ENCODE measurements at places on chromosomes 3 and 15.

GRCh38 chr15:75531041-75531450 lies 48.1 kb downstream of the PTPN9 start:
- DNase-seq: no peak

- no peak for DNase-seq
Measured at GRCh38 chr3:49873623-49874022, 3.9 kb upstream of the CAMKV start.

GRCh38 chr15:39583596-39584265 lies 2.9 kb downstream of the THBS1 start:
- peak; percentile 49 for DNase-seq

GRCh38 chr15:61393949-61394348 lies 164.8 kb upstream of the RORA start:
- peak; percentile 16 for DNase-seq

DNA sequence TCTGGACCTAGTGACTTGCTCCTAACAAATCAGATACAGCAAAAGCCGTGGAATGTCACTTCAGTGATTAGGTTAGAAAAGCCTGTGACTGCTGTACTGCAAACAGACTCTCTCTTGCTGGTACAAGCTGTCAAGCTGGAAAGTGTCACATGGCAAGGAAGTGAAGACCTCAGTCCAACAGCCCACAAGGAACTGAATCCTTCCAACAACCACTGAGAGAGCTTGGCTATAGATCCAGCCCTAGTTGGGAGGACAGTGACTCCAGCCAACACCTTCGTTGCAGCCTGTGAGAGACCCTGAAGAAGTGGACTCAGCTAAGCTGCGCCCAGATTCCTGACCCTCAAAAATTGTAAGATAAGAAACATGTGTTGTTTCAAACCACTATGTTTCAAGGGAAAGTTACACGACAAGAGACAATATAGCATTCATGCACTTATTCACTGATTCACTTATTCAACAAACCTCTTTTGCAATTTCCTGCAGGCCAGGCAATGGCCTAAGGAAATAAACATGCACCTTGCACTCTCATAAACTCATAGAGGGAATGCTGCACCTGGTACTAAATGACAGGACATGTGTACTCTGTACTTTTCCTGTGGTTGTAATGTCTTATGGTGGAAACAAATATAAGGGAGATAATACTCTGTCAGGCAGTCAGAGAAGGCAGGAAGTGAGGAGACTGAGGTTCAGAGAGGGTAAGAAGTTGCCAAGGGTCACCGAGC lies 142.9 kb downstream of the CADPS start:
- no peak for DNase-seq

- no peak for DNase-seq
Measured at GRCh38 chr3:171088496-171088895, 62.0 kb upstream of the SLC2A2 start.

DNA sequence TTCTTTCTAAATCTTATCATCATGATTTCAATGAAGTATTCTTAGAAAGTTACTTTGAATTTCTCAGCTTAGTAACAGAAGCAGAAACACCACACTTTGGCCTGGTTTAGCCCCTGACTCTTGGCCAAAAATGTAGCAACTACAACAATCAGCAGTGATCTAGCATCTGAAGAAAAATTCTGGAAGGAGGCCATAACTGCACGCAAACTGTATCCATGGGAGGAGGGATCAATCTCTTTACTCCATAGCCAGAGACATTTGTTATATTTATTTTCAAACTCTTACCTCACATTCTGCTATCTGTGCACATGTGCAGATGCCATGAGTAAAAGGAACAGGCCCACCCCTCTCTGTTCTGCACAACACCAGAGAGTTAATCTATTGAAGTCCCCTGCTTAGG lies 251.0 kb upstream of the P2RY1 start:
- DNase-seq: no peak

GRCh38 chr15:32765236-32765635 lies 47.4 kb downstream of the GREM1 start:
- no peak for DNase-seq

- DNase-seq: no peak
Measured at GRCh38 chr3:133130168-133130567, 92.0 kb downstream of the TMEM108 start.

DNA sequence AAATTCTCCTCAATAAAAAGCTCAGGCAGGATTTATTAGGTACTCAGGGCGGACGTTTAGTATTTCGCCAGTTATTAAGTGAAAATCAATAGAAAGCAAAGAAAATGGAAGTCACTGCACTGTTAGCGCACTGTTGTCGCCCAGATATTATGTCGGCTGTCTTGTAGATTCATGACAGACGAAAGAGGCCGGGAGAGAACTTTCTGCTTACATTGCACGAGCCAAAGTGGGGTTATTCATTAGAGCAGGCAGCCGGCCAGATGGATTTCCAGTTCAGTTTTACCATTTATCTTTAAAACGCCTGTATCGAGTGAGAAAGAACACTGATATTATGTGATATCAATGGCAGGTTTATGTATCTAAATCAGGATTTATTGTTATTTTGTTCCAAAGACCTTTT lies 866.0 kb upstream of the NR2F2 start:
- no peak for DNase-seq

GRCh38 chr3:14486460-14486859 lies 53.7 kb downstream of the GRIP2 start:
- DNase-seq: no peak

DNA sequence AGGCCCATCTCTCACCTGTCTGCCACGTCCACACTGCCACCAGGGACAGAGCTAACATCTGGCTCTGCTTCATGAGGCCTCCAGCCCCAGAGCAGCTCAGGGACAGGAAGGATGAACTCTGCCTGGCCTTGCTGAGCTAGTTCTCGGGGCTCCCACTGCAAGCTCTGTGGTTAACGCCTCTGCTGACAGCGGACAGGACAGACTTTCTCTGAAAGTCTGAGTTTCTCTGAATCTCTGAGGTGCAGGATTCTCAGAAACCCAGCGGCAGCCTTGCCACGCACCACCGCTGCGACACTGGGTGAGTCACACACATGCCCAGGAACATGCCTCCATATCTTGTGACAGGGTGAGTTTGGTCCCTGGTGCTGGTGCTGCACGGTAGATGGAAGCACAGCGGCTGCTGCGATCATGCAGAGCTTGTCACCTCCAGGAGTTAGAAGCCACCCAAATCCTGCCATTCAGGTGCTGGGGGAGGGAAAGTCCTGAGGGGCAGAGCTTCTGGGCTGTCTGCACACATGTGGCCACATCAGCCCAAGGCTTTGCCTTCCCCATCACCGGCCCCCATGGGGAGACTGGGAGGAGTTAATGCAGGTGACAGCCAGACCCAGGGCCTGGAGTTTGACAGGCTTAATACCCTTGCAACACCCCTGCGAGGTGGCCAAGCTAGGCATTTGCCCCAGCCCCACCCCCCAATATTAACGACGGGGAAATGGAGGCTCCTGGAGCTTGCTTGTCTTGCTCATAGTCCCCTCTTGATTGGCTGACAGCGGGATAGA lies 267.0 kb downstream of the PLCL2 start:
- DNase-seq: peak; percentile 89

- DNase-seq: peak; percentile 10
Measured at GRCh38 chr15:78207641-78208340, 26.6 kb downstream of the ACSBG1 start.

- no peak for DNase-seq
Measured at GRCh38 chr3:99866261-99866761, 48.6 kb downstream of the CMSS1 start.

DNA sequence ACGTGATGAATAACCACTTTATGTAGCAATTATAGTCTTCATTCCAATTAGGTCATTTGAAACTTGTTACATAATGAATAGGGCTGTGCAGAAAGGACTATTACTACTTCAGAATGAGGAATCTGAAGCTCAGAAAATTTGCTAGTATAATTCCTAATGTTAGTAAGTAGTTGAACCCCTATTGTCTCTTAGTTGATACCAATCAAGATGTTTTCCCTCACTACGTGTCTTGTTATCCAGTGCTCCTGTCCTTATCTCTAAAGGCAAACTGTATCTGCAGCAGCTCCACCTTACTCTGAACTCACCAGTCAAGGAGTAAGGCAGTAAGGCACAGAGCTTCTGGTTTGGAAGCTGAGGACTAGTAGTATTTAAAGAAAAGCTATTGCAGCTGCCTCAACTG lies 32.0 kb downstream of the RAB11A start:
- DNase-seq: no peak

GRCh38 chr3:42516443-42516842 lies 14.0 kb downstream of the VIPR1 start:
- no peak for DNase-seq

DNA sequence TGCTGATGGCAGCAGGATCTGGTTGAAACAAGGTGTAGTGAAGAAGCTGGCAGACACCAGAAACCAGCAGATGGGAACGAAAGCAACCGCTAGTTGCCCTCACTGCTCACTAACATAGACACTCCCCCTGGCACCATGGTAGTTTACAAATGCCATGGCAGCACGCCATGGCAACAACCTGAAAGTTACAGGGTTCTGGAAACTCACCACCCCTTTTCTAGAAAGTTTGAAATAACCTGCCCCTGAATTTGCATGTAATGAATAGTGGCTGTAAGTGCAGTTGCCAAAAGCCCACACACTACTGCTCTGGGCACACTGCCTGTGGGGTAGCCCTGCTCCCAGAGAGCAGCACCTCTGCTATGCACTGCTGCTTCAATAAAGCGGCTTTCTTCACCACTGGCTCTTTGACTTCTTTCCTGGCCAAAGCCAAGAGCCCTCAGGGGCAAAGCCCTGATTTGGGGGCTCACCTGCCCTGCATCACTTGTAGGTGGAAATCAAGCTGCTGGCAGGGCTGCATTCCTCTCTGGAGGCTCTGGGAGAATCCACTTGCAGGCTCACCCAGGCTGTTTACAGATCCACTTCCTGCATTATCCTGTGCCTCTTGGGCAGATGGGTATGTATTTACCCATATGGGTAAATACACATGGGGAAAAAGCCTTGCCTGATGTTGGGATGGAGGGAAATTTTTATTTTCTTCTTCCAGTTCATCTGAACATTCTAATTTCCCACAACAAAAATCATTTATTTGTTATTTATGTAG lies 2.0 kb upstream of the GP9 start:
- no peak for DNase-seq

DNA sequence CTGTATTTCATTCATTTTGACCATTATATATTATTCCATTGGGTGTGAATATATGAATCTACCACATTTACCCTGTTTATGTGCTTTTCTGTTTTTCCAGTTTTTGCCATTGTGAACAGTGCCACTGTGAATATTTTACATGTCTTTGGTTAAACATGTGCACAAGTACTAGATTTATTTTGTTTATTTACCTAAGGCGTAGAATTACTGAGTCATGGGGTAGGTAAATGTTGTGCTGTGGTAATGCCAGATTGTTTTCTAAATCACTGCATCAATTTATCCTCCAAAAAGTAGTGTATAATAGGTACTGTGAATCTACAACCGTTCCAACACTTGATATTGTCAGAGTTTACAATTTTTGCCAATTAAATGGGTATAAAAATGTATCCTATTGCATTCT lies 362.1 kb upstream of the AGTR1 start:
- DNase-seq: no peak

GRCh38 chr15:100761290-100761935 lies 118.2 kb upstream of the ALDH1A3 start:
- peak; percentile 6 for DNase-seq

- no peak for DNase-seq
Measured at GRCh38 chr3:52120556-52121463, 33.4 kb downstream of the POC1A start.

DNA sequence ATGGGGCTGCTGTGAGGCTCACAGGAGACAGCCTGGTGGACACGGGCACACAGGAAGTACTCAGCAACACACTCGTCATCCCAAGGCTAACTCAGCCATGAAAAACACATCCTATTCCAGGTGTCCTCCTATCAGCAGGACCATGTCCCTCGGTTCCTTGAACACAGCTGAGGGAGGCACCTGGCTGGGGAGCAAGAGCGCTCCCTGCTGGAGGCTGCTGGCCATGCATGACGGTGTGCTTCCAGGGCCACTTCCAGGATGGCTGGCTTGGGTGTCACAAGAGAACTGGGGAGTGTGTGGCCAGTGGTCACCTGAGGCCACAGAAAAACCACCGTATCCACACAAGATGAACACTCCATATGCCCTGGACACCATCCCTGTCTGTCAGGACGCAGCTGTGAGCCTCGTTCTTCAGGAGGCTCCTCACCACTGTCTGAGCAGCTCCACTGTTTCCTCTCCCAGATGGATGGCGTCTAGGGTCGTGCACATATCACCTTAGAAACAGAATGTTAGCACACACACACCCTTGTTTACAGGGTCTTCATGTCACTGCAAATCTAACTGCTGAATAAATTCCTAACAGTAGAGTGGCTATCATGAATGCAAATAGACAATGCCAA lies 31.0 kb downstream of the POC1A start:
- DNase-seq: peak; percentile 87

- no peak for DNase-seq
Measured at GRCh38 chr3:189842681-189843602, 211.8 kb downstream of the TP63 start.

- DNase-seq: no peak
Measured at GRCh38 chr15:95327661-95328060, 1002.8 kb upstream of the NR2F2 start.

- DNase-seq: no peak
Measured at GRCh38 chr15:62506217-62506805, 341.2 kb upstream of the C2CD4B start.

- DNase-seq: peak; percentile 75
Measured at GRCh38 chr15:80455668-80456442, 51.7 kb downstream of the ARNT2 start.

- no peak for DNase-seq
Measured at GRCh38 chr15:96474231-96474664, 143.7 kb downstream of the NR2F2 start.

- peak; percentile 20 for DNase-seq
Measured at GRCh38 chr3:120780977-120781376, 38.4 kb downstream of the GTF2E1 start.

DNA sequence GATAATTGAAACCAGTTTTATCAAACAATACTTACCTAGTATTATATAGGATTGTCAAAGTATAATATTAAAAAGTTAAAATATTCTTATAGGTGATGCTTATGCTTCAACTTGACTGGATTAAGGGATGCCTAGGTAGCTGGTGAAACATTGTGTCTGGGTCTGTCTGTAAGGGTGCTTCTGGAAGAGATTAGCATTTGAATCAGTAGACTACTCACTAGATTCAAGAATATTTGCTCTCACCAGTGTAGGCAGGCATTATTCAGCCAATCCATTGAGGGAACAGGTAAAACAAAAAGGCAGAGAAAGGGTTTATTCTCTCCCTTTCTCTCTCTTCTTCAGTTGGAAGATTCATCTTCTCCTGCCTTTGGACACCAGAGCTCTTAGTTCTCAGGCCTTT lies 486.8 kb upstream of the GOLIM4 start:
- DNase-seq: no peak

DNA sequence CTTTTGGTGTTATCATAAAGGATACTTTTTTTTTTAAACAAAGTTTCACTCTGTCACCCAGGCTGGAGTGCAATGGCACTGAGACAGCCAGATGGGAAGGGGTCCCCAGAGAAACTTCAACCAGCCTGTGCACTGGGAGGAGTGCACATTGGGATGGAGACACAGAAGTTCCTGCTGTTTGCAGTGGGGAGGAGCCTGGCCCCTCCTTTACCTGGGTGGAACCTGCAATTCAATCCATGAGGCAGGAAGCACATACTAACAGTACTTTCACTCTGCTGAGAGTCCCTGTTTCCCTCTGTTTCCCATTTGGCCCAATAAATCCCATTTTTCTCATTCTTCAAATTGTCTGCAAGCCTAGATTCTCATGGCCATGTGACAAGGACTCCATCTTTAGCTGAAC lies 42.3 kb upstream of the LHFPL4 start:
- no peak for DNase-seq

GRCh38 chr3:12729051-12729651 lies 29.9 kb downstream of the TMEM40 start:
- no peak for DNase-seq
